ENCODE measurements at places on chromosomes 11 and 22.

DNA sequence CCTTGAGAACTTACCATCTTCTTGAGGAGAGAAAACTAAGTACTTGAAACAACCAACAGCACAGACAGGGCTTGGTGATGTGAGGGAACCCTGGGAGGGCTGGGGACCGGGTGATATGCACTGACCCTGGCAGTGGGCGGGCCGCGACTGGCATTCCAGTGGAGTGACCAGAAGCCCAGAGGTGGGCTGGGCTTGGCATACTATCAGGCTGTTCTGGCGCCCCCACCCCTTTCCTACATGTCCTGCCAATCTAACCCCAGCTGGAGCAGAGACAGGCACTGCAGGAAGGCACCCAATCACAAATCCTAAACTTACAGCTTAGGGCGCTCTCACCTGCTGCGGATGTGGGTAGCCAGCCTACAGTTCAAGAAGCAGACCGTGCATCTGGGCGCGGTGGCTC, 54.0 kb upstream of the GCAT start:
- no peak for DNase-seq

GRCh38 chr11:6402561-6402981, 12.3 kb downstream of the SMPD1 start:
- DNase-seq = peak; percentile 57

GRCh38 chr22:33920927-33921524, 750 bp upstream of the LARGE1 start:
- DNase-seq = peak; percentile 81

- no peak for DNase-seq
These were observed 9.1 kb upstream of the MN1 start for GRCh38 chr22:27810609-27811151.

DNA sequence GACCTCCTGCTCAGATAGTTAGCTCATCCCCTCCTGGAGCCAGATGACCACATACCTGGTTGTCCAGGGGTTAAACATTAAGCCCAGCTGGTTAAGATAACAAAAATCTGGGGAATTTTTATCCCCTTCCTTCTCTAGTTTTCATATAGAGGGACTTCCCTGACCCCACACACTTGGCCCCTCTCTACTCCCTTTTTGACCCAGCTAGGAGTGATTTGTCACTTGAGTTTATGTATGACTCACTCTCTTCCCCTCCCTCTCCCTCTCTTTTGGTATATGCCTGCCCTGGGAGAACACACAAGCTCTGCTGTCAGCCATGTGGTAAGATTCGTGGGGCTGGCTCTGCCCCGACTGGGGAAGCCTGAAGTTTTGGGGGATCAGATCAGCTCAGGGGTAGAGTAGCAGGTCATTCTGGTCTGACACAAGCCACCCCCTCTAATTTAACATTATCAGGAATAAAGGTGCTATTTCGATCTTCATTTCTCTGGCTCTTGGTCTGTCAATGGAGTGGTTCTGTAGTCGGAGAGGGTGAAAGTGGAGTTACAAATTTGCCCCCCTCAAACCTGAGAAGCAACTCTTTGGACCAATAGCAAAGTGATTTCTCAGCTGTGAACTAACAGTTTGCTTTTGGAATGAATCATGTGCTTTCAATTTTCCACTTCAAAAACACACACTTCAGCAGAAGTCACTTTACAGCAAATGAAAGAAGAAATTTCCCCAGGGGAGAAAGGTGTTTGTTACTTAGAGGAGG, 415.3 kb upstream of the CADM1 start:
- no peak for DNase-seq

- DNase-seq = no peak
These were observed 792.6 kb upstream of the RAG2 start for GRCh38 chr11:37390576-37391083.

GRCh38 chr11:46451759-46452158, 60.2 kb upstream of the CHRM4 start:
- no peak for DNase-seq

DNA sequence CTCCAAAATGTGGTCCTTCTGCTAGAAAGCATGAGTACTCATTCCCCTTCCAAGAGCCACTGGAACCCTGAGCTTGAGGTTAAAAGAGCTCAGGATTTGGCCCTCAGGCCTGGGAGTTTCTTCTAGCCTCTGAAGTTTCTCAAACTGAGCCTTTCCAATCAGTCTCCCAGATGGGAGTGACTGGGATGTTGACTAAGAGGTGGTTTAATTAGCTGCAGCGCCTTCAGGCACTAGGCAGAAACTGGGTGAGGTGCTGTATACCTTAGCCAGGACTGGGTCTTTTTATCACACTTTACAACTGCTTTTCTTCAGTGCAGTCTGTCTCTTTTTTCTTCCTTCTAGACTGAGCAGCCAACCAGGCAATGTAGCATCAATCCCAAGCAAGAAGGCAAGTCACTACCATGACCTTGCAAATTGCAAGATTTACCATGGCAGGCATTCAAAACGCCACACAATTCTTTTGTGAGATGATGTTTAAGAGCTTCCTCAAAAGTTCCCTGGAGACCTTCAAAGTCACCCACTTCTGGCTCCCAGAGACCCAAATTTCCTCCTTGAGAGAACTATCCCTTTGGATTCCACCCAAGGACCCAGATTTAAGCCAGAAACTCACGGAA, 93.0 kb downstream of the SLC1A2 start:
- no peak for DNase-seq

- DNase-seq = no peak
These were observed 39.9 kb upstream of the PHF21A start for GRCh38 chr11:46161201-46161600.

GRCh38 chr22:29949872-29950271, 66.9 kb downstream of the MTMR3 start:
- no peak for DNase-seq

- DNase-seq = no peak
These were observed 102.1 kb downstream of the C11orf91 start for GRCh38 chr11:33598426-33599069.

DNA sequence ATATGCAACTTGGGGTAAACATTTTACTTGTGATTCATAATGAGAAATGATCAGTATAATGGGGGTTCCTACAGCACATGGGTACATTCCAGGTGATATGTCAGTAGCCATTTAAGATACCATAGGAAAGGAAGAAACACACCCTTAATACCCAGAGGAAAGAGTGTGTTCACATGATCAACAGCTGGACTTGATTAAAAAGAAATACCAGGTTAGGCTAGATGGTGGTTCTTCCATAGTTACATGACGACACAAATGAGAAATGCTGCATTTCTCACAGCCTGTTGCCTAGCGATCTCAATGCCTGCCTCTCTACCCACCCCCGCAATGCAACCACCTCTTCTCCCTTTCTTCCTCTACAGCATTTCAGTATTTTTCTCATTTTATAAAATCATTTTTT, 96.8 kb downstream of the TTC28 start:
- DNase-seq = no peak

DNA sequence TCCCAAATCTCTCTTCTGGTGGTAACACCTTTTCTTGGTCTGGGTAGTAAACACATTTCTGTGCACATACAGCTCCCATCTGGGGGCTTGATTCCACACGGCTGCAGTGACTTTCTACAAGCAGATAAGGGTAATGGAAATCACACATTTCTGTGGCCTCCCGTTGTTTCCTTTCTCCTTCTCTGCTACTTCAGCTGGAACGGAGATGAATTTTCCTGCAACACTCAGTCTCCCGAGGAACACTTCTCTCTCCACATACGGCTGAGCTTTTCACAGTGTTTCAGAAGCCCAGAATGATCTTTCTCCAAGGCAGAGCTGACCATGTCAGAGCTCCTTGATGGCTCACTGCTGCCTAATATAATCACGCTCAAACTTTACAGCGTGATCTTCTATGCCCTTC, 364.3 kb upstream of the NARS2 start:
- DNase-seq = no peak

GRCh38 chr11:34850334-34850733, 65.8 kb downstream of the APIP start:
- DNase-seq = no peak

GRCh38 chr11:44263738-44264437, 46.1 kb downstream of the ALX4 start:
- no peak for DNase-seq

DNA sequence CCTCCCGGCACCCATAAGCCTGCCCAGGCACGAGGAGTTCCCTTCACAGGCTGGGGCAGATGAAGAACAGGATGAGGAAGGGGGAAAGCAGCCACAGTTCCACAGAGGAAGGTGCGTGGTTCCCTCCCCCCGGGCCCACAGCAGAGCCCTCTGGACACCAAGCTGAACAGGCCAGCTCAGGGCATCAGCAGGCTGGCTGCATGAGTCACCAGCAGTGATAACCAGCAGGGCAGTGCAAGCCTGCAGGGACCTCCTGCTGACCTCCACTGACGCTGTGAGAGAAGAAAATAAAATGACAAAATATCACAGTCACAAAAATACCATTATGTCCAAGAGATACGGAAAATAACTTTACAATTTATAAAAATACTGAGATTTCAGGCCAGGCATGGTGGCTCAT, 11.5 kb downstream of the RTL6 start:
- no peak for DNase-seq

- no peak for DNase-seq
These were observed 21.4 kb upstream of the AMOTL1 start for GRCh38 chr11:94746721-94747120.

DNA sequence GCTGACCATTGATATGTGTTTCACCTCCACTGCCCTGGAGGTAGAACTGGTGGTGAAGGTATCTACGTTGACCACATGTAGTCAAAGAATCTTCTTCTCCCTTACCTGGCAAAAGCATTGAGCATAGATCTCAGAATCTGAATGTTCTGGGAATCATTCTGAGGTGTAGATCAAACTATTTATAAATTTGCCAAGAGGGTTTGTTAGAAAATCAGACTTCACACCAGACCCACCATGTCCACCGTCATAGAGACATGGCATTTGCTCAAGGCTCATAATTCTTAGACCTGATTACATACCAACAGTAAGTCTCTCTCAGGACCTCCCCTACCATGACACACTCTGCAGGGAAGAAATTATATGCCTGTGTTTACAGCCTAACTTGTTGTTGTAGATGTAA, at the start of gene OR8B2:
Gene OR8B2, minus strand, starts transcription at position 101 of the 400 bp plus-strand sequence. CDS start 1,156 bp downstream, outside the sequence.
- no peak for DNase-seq

GRCh38 chr11:79170321-79170720, 270.5 kb downstream of the TENM4 start:
- DNase-seq = no peak

DNA sequence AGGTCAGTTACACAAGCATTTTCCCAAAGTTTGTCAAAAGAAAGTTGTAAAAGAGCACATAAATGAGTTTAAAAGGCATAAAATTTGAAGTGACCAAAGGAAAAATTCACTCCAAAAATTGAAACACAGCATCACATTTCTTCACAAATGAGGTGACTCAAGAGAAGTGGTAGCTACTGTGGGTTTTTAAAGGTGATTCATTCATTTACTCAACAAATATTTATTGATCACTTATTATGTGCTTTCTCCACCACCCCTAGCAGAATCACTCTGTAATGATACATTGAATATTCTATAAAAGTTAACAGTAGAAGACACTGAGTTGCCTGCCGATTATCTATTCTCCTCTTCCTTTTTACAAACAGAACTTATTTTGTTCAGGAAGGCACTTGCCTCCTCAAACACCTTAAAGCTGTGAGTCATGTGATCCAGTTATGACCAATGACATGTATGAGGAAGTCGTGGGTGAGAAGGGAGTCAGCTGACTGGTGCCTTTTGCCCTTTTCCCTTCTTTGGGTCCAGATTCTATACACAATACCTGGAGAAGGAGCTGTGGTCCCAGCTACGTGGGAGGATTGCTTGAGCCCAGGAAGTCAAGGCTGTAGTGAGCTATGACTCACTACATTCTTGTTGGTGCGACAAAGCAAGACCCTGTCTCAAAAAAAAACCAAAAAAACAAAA, 67.7 kb upstream of the CLNS1A start:
- DNase-seq = no peak

DNA sequence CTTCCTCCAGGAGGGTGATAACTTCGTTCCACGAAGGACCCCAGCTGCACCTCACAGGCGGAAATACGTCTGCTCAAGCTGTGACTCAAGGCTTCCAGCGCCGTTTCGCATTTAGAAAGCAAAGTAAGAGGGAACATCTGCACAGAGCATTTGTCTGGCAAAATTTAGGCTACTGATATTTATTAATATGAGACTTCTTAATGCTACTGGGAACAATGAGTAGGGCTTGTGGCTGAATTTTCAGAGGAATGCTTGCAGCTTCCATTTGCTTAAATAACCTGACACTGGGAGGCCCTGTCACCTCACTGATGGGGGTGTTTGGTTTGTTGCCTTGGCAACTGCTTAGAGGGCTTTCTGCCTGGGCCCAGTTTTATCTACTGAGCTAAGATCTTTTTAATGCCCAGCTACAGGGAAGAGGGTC, 14.7 kb upstream of the ST14 start:
- no peak for DNase-seq

- no peak for DNase-seq
These were observed 18.1 kb upstream of the CADM1 start for GRCh38 chr11:115522302-115522701.

DNA sequence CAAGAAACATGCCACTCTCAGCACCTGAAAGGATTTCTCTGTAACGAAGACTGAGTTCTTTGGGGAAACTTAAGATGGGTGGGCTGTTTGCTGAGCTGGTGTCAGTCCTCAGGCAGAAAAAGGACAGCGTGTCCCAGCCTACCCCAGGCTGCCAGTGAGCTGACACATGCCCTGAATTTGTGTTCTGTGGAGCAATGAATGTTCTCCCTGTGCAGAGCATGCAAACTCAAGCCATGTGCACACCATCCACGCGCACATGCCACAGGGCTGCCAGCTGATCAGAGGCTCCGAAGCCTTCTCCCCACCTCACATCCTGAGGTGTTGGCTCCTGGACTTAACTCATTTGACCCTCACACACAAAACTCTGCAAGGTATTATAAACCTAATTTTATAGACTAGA, 104.9 kb downstream of the KCNC1 start:
- no peak for DNase-seq

- DNase-seq = no peak
These were observed 21.9 kb upstream of the GRIA4 start for GRCh38 chr11:105588001-105588400.

DNA sequence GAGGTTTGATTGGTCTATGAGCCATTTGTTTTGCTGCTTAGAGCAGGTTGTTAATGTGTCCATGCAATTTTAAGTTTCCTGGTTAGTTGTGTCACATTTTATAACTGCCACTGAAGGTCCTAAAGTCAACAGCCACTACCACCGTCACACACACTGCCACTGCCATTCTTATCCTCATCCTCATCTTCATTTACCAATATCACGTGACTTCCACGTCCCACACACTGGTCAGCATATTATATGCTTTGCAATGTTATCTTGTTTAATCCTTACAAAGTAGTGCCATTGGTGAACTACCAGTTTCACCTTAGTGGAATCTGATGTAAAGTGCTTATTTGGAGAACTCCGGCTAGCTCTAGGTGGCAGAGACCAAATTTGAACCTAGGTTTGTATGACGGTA, 9.7 kb downstream of the MMP26 start:
- no peak for DNase-seq

- no peak for DNase-seq
These were observed 20.2 kb upstream of the CTSD start for GRCh38 chr11:1783725-1784529.

GRCh38 chr11:104946907-104947306, 21.5 kb downstream of the CASP4 start:
- no peak for DNase-seq

DNA sequence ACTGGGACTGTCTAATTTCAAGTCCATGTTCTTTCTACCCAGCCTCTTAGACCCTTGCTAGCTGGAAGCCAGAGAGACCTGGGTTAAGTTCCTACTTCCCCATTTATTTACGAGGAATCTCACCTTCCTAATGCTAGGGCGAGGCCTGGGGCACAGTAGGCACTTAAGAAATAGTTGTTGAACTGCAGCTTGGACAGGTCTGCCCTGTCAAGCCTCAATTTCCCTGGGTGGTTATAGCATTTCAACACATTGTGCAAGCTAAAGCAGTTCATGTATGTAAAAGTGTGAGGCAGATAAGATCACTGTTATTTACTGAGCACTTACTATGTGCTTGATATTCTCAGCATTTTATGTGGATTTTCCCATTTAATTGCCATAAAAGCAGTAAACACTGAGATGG, 12.1 kb downstream of the NAV2 start:
- DNase-seq = no peak

Measured in activated CD8-positive, alpha-beta memory T cell treated with anti-CD3 and anti-CD28 coated beads, Interleukin-2, amount 50 U/mL, for 4 hours (primary cell).